ENCODE measurements at places on chromosomes 3 and 15.

GRCh38 chr3:4670352-4670751 is 177.2 kb downstream of the ITPR1 start:
- DNase-seq: peak; percentile 13

DNA sequence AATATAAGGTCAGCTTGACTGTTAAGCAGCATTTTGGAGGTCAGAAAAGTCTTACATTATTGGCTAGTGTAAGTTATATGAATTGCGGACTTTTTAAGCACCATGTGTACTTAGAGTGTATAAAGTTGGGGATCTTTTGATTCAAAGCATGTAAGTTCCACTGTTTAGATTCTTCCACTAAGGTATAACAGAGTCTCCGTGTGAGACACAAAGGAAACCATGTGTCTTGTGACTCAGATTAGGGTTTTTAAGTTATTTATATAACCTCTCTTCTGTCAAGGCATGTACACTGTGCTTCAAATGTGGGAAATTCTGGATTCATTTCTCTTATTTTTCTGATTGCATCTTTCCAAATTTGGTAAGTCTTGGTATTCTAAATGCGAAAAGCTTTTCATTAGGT is 143.5 kb upstream of the SOX2 start:
- DNase-seq: no peak

GRCh38 chr3:46628901-46629369 is 16.6 kb downstream of the FAM240A start:
- no peak for DNase-seq

- DNase-seq: peak; percentile 30
Measured at GRCh38 chr3:55620351-55621025, 133.4 kb upstream of the WNT5A start.

DNA sequence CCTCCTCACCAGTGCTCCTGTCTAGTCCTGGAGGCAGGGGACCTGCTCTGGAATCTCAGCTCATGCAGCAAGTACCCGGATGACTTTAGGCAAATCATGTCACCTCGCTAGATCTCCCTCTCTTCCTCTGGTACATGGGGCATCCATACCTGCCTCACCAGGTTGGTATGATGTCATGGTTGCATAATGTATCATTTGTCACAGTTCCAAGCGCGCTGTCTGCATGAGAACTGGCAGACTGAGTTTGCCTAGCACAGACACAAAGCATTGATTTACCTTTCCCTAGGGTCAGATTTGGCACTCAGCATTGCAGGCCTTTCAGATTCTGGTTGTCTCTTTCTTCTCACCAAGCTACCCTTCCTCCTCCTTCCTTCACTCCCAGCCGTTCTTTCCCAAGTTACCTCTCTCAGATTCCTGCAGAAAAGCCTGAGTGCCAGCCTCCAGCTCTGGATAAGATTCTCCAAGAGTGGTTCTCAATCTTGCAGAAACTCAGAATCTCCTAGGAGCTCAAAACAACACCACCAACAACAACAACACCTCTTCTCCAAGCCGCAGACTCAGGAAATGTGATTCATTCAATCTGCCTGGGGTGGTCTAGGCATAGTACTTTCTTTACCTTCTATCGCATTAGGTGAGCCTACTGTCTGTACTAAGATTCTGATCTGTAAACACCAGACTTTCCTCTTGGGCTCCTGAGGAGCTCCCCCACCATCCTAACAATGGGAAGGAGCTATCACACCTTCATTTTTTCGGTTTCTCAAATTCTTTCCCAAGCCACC is 29.5 kb downstream of the FAM43A start:
- DNase-seq: peak; percentile 57

- no peak for DNase-seq
Measured at GRCh38 chr3:146262371-146263110, 11.6 kb upstream of the PLSCR4 start.

GRCh38 chr15:57356178-57356577 is 20.1 kb upstream of the CGNL1 start:
- DNase-seq: no peak

GRCh38 chr15:44489464-44489863 is 47.5 kb upstream of the EIF3J start:
- DNase-seq: peak; percentile 75

DNA sequence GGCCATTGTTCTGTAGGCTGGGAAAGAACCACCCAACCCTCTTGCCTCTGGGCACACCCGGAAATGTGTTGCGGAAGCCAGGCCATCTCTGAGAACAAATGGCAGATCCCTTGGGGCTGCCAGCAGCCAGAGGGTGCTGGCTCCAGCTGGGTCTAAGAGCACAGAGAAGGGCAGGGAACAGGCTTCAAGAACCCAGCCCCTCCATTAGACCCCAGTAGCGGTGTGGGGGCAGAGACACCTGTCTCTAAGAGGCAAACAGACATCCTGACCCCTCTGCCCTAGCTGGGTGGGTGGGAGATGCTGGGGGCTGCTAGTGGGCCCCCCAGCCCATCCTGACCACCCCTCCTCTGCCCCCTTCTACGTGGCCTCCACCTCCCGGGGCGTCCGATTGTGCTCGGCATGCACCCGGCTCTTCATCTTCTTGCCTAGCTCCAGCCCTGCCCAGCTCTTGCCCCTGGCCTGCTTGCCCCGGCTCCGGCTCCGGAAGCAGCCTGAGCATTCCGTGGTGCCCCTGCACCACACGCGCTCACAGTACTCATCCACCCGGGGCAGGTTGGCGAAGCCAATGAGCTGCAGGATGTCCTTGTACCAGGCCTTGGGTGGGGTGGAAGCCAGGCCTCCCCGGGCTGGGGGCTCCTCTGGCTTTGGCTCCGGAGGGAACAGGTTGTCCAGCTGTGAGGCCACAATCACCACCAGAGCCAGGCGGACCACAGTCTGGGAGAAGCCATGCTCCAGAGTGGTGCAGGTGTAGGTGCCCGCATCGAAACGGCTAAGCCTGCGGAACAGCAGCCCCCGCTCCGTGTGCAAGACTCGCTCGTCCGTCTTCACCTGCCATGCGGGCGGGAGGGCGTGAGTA is 9.4 kb downstream of the SEMA3G start:
- no peak for DNase-seq

DNA sequence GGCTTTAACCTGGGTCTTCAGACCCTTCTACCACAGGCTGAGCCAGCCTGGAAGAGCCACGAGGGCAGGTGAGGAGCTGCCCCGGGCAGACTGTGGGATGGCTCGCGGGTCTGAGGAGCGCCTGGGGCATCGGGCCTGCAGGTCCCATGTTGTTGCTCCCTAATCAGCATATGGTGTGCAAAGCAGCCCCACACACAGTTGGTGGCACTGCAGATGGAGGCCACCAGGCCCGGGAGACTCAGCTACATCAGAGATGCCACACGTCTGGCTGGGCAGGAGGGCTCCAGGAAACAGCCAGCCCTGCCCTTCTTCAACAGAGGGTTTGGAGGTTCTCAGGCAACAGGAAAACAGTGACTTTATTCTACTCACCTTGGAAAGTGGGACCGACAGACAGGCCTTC is 63.9 kb downstream of the XXYLT1 start:
- DNase-seq: no peak

DNA sequence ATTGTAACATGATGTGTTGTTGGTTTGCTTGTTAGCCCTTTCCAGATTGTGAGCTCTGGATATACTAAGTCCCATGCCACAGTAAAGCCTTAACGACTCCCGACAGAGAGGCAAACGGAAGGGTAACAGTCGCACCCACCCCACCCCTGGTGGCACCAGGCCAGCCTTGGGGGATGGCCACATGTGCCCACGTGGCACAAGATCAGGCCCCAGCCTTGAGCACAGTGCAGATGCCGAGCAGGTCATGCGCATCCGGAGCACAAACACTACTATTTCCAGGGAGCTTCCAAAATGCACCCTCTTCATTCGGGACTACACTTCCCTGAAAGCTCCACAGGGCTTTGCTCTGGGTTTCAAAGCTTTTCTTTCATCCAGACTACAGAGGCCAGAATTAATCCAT is 10.7 kb upstream of the HPS3 start:
- no peak for DNase-seq

DNA sequence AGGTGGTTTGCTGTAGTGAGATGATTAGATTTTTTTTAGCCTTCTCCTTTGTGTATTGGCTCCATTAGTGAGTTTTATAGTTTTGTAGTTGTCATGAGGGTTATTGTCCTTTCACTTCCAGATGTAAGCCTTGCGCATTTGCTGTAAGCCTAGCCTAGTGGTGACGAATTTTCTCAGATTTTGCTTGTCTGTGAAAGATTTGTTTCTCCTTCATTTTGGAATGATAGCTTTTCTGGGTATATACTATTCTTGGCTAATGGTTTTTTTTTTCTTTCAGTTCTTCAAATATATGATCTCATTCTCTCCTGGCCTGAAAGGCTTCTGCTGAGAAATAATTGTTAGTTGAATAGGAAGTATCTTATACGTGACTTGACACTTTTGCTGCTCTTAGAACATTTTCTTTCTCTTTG is 166.5 kb upstream of the THRB start:
- DNase-seq: no peak

DNA sequence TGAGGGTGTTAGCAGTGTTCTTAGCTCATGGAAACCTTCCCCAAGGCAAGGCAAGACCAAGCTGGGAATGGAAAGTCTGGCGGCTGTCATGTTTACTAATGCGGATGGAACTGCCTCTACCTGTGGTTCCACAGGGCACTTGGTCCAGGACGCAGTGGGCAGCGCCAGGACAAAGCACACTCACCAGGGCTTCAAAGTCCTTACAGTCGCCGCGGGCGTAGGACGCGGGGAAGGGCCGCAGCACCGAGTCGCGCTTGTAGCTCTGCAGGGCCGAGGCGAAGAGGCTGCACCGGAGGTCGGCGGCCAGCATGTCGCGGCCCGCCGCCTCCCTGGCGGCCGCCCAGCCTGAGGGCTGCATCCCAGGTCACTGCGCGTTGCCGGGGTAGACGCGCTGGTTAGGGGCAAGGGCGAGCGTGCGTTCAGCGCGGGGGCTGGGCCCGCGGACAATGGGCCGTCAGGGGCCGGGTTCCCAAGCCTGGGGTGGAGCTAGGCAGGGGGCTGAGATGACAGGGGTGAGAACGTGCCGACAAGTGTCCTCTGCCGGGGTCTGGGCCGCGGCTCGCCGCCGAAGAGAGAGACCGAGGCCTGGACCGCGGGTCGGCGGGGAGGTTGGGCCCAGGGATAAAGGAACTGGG is 497 bp downstream of the PARP16 start:
- no peak for DNase-seq

DNA sequence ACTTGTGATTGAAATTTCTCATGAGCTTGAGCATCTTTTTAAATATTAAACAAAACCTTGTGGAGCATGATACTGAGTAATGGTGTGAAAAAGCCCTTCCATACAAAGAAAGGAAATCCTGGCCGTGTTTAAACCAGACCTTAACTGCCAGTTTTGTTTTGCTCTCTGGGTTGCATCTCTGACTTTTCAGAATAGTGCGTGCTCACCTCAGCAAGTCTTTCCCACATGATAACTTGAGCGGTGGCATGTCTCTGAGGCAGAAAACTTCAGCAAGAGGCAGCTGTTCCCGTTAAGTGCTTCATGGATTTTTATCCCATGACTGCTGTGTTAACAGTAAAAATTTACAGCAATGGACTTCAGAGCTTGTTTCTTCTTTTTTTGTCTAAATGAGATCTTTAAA is 393.3 kb downstream of the FEZF2 start:
- no peak for DNase-seq

- no peak for DNase-seq
Measured at GRCh38 chr3:10232137-10232536, 16.1 kb upstream of the TATDN2 start.

- peak; percentile 64 for DNase-seq
Measured at GRCh38 chr15:35557544-35557943, 11.6 kb upstream of the DPH6 start.

GRCh38 chr3:130490241-130490640 is 26.7 kb upstream of the COL6A6 start:
- DNase-seq: no peak

DNA sequence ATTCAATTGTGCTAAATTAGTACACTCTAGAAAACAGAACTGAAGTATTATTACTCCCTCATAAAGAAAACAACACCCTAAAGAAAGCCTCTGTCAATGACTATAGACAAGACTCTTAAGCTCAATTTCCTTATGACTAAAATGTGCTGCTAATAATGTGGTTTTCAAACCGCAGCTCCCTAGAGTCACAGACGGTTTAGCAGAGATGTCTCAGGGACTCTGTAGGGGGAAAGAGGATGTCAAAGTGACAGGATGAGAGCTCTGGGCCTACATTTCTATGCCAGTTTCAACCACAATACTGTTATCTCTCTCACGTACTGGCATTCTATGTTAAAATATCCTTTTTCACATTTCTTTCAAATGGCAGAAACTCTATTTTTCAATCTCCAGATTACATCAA is 37.6 kb upstream of the WDR49 start:
- no peak for DNase-seq

GRCh38 chr3:18527691-18528090 is 102.6 kb upstream of the SATB1 start:
- no peak for DNase-seq

- DNase-seq: no peak
Measured at GRCh38 chr15:64037116-64037515, 9.2 kb downstream of the DAPK2 start.

DNA sequence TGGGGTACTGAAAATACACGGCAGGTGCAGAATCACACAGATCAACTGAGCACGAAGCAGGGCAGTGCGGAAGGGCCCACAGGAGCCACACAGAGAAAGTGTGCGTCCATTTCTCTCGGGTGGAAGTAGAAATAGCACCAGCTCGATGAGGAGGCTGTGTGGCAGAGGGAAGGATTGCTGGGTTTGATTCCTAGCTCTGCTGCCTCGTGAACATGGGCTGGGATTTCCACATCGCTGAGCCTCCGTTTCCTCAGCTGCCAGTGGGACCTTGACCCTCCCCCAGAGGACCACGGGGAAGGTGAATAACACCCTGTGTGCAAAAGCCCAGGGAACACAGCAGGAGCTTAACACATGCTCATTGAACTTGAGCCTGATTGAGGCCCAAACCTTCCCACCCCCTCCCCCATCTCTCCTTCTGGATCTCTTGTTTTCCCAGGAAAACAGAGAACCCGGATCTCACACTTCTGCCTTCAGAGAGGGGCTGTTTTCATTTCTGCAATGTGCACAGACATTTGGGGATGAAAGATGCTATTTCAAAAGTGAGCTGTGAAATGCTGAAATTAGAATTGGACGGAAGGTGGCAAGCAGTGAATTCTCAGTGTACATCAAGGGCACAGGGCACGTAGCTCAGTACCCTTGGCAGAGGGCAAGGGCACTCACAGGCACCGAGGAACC is 38.4 kb downstream of the ABTB1 start:
- no peak for DNase-seq

DNA sequence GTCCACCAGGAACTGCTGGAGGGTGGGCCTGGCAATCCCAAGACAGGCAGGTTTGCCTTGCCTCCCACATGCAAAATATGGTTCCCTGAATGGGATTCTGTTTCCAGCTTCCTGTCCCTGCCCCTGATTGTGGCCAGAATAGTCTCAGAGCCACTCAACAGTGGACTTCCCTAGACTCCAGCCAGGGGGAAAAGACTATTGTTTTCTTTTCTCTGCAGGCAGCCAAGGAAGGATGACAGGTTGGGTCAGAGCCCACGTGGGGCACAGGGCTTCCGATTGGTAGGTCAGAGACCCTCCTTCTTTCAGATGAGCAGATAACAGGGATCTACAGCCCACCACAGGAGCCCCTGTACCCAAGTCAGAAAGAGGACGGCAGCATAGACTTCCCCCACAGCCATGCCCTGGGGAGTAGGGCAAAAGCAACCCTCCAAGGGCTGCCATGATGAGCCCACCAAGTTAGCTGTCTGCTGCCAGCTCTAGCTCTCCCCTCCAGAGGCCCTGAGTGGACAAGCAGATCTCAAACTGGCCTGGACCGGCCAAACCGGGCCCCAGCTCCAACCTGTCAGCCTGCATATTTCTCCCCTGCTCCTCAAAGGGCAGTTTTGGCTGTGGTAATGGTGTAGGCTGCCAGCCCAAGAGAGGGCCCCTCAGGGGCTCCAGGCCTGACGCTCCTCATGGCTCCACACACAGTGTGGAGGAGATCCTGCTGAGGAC is 6.4 kb downstream of the TLR9 start:
- DNase-seq: no peak
